NCI-H226 (cell line): ENCODE measurements at places on chromosomes 6 and 20.

GRCh38 chr20:1081891-1082290 is 36.5 kb upstream of the PSMF1 start:
- no peak for DNase-seq

DNA sequence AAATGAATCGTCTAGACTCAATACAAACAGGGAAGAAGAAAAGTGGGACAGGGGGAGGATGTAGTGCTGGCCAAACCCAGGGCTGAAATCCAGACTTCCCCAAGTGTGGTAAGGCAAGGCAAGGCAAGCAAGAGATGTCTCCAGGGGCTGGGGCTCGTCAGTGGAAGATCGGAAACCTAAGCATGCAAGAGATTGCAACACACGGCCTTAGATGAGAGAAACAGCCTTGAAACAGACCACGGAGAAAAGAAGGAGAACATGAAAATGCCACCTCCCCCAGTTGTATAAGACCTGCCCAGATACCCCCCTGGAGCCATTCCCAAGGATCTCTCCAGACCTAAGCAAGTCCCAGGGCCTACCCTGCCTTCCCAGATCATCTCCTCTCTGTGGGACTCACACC is 20.0 kb downstream of the VEGFA start:
- no peak for DNase-seq

GRCh38 chr6:3843379-3844096 is 5.6 kb upstream of the FAM50B start:
- no peak for DNase-seq

- no peak for DNase-seq
Measured at GRCh38 chr6:43950051-43950605, 177.1 kb downstream of the MRPL14 start.

DNA sequence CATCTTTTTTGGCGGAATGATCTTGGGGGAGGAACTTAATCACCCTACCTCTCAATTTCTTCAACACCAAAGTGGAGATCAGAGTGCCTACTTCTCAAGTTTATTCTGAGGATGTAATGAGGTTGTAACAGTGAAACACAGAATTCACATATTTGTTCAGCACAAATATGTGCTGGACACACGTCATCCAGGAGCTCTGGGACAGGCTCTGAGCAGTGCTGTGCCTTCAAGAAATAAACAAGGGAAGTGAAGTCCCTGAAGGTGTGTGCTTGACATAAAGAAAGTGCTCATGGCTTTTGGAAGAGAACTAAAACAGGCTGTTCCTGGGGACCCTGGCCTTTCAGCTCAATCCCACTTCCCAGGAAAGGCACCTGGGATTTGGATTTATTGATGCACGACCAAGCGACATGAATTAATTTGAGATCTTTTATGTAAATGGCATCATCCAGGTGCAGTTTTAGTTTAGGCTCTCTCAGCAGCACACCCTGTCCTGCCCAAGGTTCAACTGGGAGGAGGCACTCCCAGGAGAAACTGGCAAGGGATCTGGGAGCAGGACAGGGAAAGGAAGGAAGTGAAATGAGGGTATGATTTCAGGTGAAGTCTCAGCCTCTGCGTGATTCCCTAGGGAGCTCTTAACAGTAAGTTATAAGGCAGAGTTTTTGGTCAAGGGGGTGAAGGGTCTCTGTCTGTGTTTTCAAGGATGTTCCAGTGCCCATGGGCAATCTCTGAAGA is 211.0 kb downstream of the FOXA2 start:
- no peak for DNase-seq

DNA sequence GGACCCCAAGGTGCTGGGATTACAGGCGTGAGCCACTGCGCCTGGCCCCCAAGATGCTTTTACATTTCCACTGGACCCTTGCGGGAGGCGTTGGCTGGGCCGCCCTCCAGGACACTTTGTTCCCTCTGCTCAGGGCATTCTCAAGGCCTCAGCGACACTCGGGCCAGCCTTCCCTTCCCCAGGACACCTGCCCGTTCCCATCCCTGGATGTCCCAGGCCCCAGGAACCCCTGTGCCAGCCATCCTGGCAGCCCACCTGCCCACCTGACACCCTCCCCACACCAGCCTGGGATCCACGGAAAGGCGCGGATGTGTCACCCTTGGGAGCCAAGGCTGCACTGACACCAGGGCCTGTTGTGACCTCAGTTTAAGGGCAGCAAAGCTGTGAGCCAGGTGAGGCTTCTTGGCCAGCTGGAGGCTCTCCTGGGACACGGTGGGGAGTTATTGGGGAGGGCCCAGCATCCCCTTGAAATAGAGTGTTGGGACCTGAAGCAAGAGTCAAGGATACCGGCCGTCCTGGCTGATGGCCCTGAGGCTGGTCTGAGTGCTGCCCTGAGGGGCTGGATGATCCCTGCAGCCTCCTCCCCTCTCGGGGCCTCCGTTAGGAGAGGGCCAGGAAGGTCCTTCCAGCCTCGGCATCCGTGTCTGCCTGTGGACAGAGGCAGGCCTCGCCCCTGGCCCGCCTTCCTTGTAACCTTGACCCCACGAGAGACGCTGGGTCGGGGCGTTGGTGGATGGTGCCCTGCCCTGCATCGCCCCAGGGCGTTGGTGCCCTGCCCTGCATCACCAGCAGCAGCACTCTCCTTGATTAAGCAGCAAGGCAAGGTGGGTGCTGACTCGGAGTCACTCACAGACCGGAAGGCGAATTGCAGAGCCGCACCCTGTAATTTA is 84.2 kb upstream of the BHLHE23 start:
- DNase-seq: no peak

GRCh38 chr20:19269737-19270340 is 57.4 kb downstream of the SLC24A3 start:
- no peak for DNase-seq

GRCh38 chr20:45994761-45995493 is 13.8 kb upstream of the MMP9 start:
- no peak for DNase-seq

DNA sequence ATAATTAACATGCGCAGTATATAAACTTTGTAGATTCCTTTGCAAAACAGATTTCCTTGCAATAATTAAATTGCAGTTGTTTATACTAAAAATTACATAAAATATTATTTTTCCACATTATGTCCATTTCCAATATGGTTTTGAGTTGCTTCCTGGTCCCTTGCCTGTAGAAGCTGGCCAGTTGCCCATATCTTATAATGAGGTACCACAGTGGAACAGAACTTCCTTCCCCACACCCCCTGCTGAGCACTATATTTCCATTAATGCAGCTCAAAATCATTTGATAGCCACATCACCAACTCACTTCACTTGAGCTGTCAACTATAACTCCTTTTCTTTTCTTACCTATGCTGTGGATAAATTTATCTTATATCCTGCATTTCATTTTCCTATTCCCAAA is 194.6 kb downstream of the DST start:
- DNase-seq: no peak

DNA sequence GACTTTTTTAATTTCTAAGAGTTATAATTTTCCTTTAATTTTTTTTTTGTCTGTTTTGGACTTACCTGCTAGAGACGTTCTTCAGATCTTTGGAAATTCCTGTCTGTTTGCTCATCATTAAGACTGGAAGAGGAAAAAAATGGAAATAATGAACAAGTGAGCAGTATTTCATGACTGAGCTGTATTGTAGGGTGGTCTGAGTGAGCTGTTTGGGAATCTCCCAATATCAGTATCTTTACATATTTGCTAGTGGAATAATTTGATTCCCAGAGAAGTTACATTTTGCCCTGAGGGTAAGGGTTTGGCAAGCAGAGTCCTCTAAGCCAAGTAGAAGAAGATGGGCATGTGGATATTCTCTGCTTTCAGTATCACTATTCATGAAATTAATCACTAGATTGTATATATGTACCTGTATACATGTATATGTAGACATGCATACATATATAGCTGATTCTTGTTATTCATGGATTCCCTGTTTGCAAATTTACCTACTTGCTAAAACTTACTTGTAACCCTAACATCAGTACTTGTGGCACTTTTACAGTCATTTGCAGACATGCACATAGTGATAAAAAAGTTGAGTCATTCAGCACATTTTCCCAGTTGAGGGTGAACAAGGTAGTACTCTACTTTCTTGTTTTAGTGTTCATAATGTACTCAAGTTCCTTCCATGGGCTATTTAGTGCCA is 13.5 kb downstream of the ZC2HC1B start:
- peak; percentile 41 for DNase-seq

DNA sequence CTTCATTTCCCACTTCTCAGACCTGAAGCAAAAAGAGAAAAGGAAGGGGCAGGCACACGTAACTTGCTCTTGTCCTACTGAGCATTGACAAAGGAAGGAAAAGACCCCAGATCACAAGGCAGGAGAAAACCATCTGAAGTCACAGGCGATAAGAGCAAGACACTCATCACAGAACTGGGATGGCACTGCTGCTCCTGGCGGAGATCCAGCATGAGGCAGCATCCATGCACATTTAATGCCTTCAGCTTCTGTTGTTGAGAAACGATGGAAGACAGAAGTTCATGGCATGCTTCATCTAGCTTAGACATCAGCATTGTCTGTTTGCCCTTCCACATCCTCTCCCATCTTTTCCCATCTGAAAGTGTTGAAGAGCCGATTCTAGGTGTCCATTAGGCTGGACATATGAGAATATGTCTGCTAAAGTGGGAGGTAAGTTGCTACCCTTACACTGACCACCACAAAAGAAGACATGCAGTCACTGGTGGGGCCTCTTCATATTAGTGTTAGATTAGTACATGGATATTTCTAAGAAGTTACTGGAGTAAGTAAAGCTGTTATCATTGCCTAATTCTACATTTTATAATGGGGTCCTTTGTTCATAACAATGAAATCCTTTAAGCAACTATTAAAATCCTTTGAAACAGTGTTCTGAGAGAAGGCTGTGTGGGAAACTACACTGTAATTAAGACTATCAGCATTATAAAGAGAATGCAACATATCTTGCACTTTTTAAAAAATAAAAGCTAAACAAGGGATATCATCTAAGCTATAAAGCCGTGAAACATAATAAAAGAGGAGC is 618.5 kb downstream of the C6orf118 start:
- DNase-seq: no peak

DNA sequence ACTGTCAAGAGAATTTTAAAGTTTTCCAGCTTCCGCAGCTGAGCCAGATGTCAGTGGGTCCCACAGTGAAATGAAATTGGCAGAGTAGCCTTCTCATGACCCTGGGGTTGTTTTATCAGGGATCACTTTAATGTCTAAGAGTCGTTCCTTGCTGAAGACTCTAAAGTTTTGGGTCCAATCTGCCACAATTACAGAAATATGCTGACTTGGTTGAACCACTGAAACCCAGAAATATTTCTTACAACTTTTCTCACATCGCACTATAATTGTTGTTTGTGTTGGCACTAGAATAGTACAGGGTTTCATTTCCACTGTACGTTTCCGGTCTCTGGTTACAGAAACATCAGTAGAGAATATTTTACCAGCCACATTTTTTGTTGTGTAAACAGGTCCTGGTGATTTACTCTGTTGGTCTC is 109.0 kb downstream of the HMGCLL1 start:
- DNase-seq: no peak

DNA sequence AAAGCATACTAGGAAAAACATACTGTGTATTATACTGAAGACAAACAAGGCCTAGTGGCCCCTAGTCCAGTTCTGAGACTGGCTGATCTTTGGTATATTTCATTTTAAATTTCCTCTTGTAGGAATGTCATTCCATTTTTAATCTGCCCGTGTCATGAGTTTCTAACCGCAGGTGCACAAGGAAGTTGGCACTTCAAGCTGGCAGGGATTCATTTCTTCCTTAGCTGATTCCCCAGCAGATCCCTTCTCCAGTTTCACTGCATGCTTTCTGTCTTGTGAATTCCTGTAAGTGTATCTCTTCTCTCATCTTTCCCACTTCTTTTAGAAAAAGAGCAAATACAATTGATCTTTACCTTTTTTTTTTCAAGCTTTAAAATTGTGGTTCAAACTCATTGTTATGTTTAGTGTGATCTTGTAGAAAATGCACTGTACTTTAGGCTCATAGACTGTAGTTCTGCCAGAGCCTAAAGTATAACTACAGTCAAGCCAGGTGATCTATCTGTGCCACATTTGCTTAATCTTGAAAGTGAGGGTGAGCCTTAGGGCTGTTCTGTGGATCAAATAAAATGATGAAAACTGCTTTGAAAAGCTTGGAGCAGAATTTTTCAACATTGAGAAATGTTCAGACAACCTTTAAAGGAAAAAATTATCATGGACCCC is 37.0 kb downstream of the RNF217 start:
- DNase-seq: no peak
